ENCODE measurements at places on chromosomes 12 and 14.
A peak's percentile ranks its signal among the peaks of the same experiment; 100 is the strongest.

- no peak for DNase-seq
Observed at GRCh38 chr12:11730299-11731041, 81.0 kb downstream of the ETV6 start.

- peak; percentile 60 for DNase-seq
Observed at GRCh38 chr14:49692811-49693734, at the start of gene KLHDC1. KLHDC1 (plus strand) TSS chr14:49693120; CDS start chr14:49693195, 75 bp downstream.

DNA sequence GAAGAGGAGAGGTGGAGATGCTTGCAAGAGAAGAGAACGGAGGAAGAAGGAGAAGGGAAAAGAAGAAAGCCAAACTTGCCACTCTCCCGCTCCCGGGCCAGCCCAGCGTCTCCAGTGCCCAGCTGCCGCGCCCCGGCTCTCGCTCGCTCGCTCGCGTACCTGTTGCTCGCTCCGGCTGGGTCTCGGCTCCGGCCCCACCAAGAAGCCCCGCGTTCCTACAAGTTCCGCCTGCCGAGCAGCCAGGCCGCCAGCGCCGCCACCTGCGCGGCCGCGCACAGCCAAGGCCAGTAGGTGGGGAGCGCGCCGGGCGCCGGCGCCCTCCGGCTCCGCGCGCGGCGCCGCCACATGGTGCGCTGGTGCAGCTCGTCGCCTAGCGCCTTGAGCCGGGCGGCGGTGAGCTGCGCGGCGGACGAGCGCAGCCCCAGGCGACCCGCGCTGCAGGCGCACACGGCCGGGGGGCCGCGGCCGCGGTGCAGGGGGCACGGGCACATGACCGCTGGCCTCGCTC, 370 bp downstream of the HRK start:
- no peak for DNase-seq

DNA sequence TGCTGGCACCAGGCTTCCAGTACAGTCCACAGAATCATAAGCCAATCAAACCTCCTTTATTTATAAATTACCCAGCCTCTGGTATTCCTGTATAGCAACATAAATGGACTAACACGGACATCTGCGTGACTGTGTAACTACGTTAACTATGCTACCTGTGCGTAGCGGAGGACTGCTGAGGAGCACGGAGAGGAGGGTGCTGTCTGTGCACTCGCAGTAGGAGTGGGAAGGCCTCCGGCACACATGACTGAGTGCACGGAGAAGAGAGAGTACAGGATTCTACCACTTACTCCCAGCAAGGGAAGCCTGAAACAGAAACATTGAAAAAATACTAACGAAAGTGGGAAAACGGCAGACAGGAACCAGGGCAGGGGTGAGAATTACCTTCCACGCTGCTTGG, 22.9 kb downstream of the RAD52 start:
- no peak for DNase-seq

GRCh38 chr12:66739940-66740651, 61.2 kb upstream of the GRIP1 start:
- DNase-seq, result no peak

DNA sequence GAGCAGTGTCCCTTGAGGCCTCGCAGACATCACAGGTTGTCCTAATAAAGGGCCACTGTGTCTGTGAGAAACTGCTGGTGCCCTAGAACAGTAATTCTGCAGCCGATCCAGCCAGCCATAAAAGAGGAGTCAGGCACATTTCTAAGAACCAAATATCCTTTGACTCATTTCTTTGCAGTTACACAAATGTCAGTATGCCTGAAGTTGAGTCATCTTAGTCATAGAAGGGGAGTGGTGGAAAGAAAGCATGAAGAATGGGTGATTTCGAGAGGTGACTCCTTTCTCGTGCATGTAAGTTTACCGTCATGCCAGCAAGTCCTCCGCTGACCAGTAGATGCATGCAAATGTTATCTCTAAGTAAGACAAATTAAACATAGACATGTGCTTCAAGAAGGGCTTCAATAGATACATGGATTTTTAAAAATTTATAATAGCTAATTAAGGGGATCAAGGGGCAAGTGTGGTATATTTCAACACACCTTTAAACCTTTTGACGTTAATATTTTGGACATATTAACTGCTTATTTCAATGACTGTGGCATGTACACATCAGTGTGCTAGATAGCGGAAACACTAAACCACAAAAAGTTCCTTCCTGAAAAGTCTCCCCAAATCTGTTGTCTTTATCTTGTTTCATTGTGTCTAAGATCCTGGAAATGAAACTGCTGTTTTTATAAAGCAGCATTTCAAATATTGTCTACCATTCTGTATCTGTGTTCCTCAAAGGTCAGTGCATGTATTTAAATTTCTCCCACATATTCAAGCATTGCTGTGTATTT, 497.4 kb downstream of the NPAS3 start:
- peak; percentile 0 for DNase-seq

- DNase-seq, result no peak
Observed at GRCh38 chr14:73717711-73718417, 3.7 kb upstream of the PNMA1 start.

DNA sequence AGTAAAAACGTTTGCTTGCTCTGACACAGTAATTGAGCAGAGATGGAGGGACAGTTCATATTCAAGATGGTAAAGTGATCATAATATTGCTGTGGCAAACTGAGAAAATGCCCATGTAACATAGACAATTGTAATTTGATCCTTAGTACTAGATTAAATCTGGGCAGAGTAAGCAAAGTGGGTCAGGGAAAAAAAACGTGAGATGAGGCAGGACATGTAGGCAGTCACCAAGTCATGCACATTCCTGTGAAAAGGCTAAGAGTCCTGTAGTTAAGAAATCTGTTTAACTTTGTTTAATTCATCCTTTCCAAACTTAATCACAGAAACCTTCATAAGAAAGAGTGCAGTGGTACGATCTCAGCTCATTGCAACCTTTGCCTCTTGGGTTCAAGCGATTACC, 16.1 kb downstream of the BTBD7 start:
- no peak for DNase-seq

- no peak for DNase-seq
Observed at GRCh38 chr12:1932264-1932777, 13.9 kb upstream of the CACNA2D4 start.

GRCh38 chr14:36221112-36221511, 44.6 kb upstream of the PTCSC3 start:
- DNase-seq, result no peak

GRCh38 chr14:93991212-93991611, 5.9 kb upstream of the CCDC197 start:
- no peak for DNase-seq

GRCh38 chr12:110102255-110102654, 21.9 kb upstream of the IFT81 start:
- peak; percentile 7 for DNase-seq

DNA sequence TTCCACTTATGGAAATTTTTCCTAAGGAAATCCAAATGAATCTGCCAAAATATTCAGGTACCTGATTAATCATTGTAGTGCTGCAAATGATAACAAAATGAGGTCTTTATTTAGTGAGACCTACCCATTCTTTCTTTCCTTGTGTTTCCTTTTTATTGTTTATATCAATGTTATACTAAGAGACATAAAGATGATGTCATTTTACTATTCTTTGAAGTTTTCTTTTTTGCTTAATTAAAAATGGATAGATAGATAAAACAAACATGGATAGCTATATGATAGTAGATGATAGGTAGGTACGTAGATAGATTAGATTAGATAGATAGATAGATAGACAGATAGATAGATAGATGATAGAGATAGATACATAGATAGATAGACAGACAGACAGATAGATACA, 669.5 kb upstream of the TBX3 start:
- no peak for DNase-seq

DNA sequence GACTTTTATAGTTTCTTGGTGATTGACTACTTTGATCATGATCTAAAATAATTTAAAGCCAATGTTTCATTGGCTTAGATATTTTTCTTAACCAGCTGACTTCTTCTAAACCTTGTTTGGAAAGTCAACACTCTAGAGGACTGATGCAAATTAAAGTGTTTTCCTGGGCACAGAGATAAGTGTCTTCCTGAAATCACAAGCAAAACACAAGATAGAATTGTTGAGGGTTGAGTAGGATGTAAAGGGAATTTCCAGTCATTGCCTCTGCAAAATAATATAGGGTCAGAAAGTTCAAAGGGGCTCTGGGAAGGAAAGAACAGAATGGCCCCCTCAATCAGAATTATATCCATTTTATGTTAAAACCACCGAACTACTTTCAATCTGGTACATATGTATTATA, 156.3 kb upstream of the LRIG3 start:
- DNase-seq, result no peak

DNA sequence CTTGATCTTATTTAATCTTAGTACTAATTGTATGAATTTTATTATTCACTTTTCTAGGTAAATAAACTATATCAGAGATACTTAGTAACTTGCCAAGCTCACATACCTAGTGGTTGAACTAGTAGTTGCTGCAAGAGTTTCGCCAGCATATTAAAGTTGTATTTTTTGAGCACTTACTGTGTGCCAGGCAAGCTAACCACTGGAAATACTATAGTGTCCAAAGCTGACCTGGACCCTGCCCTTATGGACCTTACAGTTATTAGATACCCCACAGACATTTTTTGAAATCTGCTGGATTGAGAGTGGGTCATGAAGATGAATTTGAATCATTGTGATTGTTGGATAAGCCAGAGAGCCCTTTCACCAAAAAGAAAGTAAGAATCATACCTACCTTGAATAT, 125.0 kb downstream of the RAD51B start:
- DNase-seq, result no peak

DNA sequence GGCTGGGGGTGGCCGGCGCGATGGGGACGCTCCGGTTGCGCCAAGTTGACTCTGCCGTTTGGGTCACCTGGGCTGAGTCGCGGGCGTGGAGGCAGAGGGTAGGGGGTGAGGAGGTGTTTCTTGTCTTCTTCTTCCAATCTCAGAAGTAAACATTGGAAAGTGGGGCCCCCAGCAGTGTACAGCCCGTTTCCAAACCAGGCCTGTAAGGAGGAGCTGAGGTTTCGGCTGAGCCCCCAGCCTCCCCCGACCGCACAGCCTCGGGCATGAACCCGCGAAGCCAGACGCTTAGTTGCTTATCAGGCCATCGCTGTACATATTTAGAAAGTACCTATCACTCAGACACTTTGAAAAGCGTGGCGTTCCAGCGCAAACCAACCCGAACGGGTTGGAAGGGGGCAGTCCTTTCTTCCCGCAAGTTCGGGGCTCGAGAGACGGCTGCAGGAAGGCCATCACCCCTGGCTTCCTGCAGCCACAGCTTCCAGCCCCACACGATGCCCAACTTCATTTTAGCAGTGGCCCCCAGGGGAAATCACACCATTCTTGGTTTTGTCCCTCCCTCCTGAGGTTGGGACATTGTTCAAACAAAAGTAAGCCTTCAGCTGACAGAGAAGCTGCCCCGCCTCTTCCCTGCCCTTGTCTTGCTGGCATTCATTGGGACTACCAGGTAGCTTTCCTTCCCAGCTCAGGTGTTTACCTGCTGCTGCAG, 164.1 kb downstream of the ZFP36L1 start:
- DNase-seq, result no peak

DNA sequence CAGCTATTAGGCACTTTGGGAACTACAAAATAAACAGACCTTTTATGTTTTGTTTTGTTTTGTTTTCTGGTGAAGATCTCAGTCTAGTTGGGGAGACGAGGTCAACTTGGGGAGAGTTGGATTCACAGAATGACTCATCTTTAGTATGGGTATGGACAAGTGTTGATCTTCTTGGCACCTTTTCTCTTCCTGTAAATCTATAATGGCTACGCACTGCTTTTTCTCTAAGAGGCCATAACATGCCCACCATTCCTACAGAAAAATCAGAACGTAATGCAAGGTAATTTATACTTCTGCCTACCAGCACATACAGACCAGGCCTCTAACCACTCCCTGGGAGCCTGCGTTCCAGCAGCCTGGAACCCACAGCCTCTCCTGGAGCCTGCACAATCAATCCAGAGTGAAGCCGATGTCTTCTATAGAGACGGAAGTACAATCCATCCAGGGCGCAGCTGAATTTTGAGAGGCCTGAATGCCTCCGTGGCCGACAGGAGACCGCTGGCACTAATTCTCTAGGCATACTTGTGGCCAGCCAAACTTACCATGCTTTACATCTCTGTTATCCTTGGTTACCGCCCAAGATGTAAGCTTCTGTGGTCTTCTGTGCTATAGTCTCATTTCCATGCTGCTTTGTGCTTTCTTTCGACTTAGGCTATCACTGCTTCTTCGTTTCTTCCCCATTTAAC, 717 bp downstream of the PPHLN1 start:
- DNase-seq, result no peak

DNA sequence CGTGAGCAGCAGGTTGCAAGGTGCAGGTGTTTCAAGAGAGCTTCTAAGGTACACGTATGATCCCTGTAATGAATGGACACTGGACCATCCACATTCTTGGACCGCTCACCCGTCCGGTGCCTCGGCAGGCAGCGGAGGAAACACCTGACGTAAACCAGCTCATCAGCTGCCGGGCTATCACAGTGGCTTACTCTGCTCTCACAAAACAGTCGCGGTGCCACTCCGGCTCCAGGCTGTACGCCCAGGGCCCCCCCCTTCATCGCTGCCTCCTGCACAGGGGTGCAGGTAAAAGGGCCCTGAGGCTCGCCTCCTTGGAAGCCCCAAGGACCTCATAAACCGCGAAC, 436 bp downstream of the VPS33A start:
- peak; percentile 3 for DNase-seq

GRCh38 chr12:81381951-81382350, 304.1 kb downstream of the ACSS3 start:
- no peak for DNase-seq

DNA sequence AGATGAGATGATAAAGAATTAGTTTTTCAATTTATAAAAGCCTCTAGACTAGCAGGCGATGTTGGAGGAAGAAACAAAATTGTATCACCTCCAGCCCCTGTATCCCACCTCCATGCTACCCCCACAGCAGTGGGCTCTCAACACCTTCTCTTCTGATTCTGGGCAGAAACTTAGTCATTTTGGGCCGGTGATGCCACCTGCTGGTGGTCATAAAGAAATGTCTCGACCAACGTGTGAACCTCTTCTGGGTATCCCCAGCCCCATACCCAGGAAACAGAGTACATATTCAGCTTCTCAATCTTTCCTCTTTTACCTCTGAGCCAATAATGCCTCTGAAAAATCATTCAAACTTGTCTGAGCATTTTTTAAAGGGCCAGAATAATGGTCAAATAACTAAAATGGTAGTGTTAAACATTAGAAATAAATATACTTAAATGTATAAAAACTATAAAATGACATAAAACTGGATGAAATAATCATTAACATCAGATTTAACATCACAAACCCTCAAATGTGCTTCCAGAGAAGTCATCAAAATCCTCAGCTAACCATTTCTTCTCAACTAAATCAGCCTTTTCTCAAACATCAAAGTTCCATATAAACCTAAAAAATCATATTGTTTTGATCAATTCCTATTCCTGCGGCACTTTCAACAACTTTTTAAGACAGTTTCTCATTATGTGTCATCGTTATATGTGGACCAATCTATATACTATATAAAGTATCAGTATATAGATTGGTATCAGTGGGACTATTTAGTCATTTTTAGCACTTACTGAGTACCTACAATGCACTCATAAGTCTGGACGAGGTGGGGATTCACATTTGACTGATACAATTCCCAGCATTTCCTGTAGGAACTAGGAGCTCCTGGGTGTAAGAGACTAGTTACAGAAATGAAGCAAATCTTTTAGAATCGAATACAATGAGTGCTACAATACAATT, 69.4 kb downstream of the ATXN2 start:
- DNase-seq, result peak; percentile 26
